ENCODE measurements at places on chromosomes 4 and X.

- DNase-seq, result no peak
These were observed 385.2 kb downstream of the GASK1B start for GRCh38 chr4:157787618-157788017.

- DNase-seq, result no peak
These were observed 76.9 kb downstream of the LRRC66 start for GRCh38 chr4:51943221-51943620.

GRCh38 chr4:151675411-151675971 lies 85.3 kb downstream of the GATB start:
- DNase-seq, result no peak

GRCh38 chr4:176321589-176321988 lies 1.8 kb downstream of the SPCS3 start:
- DNase-seq, result no peak

GRCh38 chrX:25646156-25646555 lies 492.0 kb upstream of the MAGEB18 start:
- no peak for DNase-seq

DNA sequence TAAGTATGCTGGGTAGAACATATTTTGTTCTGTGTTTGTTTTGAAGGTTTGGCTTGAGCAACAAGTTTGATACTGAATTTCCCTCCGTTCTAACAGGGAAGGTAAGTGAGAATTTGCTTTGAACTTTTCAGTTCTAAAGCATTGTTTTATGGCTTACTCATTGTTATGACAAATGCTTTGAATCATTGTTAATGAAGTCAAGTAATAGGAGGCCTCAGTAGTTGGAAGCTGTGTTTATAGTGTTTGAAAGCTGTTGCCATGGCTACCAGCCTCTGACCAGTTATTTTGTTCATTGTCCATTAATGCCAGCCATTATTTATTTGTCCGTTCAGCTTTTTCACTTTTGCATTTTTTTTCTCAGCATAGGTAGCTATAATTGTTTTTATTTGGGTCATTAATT lies 14.4 kb downstream of the CHIC1 start:
- no peak for DNase-seq

DNA sequence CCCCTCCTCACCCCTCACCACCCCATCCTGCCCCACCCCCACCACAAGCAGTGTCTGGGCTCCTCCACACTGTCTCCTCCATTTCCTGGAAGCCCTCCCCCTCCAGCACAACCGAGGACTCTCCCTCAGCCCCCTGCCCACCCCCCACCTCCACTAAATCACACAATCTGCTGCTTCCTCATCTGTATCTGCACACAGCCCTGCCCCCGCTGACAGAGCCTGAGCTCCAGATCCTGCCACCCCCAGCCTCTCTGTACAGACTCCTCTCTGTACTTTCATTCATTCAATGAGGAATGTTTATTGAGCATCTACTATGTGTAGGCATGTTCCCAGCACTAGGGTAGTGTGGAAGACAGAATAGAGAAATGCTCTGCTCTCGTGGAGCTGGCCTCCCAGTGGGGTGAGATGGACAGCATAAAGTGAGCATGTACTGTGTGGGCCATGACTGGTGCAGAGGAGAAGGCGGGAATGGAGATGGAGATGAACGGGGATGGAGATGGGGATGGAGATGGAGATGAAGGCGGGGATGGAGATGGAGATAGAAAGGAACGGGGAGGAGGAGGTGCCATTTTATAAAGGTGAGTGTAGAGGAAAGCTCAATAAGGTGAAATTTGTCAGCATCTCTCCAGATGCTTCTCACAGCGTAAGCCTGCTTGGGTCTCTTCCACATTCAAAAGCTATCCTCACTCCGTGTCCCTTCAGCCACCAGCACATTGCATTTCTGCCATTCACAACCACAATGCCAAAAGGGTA lies 2.5 kb upstream of the PPP2R2C start:
- DNase-seq, result no peak

- no peak for DNase-seq
These were observed 1099.5 kb upstream of the INTU start for GRCh38 chr4:126533146-126533805.
